SK-MEL-5 (cell line): ENCODE measurements at places on chromosomes 6 and 20. TPM values are rescaled to one million over a fixed set of nuclear protein-coding genes. Genes with fewer than 3 reads are reported as not detected.

NKAPL gene
- total RNA-seq, result not detected in 2 replicates

SLC17A9 gene
- total RNA-seq, result not detected in 2 replicates

DSP gene
- total RNA-seq, result 2.0 and 2.2 TPM in 2 replicates

MYBL2 gene
- total RNA-seq, result 10.4 and 14.1 TPM in 2 replicates

RIMS4 gene
- total RNA-seq, result 10.7 and 10.9 TPM in 2 replicates

SLC4A11 gene
- total RNA-seq, result 0.82 and 1.8 TPM in 2 replicates

C6orf52 gene
- 0.63 and 0.85 TPM in 2 replicates for total RNA-seq

TBC1D32 gene
- 1.1 and 4.1 TPM in 2 replicates for total RNA-seq

PI16 gene
- not detected in 2 replicates for total RNA-seq

FABP7 gene
- 200 and 202 TPM in 2 replicates for total RNA-seq

PROKR2 gene
- not detected in 2 replicates for total RNA-seq

SLCO4A1 gene
- total RNA-seq, result 48.1 and 53.5 TPM in 2 replicates

EBF4 gene
- 0.50 and 2.0 TPM in 2 replicates for total RNA-seq

TMEM74B gene
- total RNA-seq, result 3.9 and 5.7 TPM in 2 replicates

TPX2 gene
- 69.1 and 74.2 TPM in 2 replicates for total RNA-seq

FRK gene
- 1.8 and 1.9 TPM in 2 replicates for total RNA-seq

VSTM2L gene
- total RNA-seq, result 0.34 and 0.51 TPM in 2 replicates

CYP21A2 gene
- not detected in 2 replicates for total RNA-seq

SLC17A3 gene
- not detected in 2 replicates for total RNA-seq

HMGN3 gene
- 86.4 and 87.5 TPM in 2 replicates for total RNA-seq

SNPH gene
- total RNA-seq, result 9.4 and 10.7 TPM in 2 replicates

VEGFA gene
- total RNA-seq, result 35.5 and 37.2 TPM in 2 replicates

RNF182 gene
- total RNA-seq, result 21.2 and 26.6 TPM in 2 replicates

C2 gene
- 9.4 and 10.1 TPM in 2 replicates for total RNA-seq

DUSP15 gene
- total RNA-seq, result 6.2 and 6.6 TPM in 2 replicates

ZNF311 gene
- total RNA-seq, result not detected in 2 replicates

PRPH2 gene
- not detected in 2 replicates for total RNA-seq

LINC00237 gene
- total RNA-seq, result not detected in 2 replicates
